ENCODE measurements at places on chromosomes 7 and 10.
A peak's percentile ranks its signal among the peaks of the same experiment; 100 is the strongest.

GRCh38 chr10:8726084-8726778 is 671.7 kb downstream of the GATA3 start:
- DNase-seq, result no peak

DNA sequence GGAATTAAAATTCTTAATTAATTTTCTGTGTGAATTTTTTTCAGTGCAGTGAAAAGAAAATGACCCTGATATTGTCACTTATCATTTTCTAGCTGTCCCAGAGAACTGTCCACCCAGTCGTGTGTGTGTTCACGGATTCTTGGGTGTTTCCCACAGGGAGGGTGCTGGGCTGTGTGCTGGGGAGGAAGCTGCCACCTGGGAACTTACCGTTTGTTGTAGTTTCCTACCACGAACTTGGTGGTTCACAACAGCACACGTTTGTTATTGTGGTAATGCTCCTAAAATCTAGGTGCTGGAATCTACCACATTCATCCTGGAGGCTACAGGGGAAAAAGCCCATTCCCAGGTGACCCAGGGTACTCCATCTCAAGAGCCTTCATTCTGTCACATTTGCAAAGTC is 276.1 kb downstream of the GLRX3 start:
- DNase-seq, result no peak

DNA sequence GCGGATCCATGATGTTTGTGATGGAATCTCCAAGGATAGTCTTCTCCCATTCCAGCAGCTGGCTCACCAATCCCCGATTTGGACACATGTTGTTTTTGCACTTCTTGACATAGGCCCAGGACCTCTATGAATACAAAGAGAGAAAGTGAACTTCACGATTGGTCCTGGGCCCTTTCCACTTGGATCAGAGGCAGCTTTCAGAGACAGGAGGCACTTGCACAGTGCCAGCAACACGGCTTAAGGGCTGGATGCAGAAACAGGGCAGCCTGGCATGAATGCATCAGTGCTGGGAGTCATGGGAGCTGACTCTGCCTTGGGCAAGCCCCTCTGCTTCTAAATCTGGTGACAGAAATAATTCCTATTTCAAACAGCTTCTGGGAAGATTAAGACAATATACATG is 2.1 kb upstream of the TMEM120A start:
- no peak for DNase-seq

GRCh38 chr10:86711513-86712316 is 43.4 kb downstream of the LDB3 start:
- DNase-seq, result no peak

DNA sequence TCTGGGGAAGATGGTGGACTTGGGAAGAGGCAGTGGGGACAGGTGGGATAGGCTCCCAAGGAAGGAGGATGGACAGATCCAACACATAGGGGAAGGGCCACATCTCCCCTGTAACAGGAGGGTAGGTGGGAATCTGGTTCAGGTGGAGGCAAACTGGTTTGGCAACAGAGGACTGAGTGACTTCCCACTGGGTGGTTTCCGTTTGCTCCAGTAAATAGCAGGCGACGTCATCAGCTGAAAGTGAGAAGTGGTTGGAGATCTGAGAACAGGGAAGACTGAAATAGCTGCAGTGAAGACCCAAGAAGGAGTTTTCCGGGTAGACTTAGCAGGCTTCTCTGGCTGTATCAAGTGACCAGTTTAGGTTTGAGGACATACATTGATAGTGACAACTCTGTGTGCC is 504.4 kb downstream of the GALNT17 start:
- DNase-seq, result no peak

DNA sequence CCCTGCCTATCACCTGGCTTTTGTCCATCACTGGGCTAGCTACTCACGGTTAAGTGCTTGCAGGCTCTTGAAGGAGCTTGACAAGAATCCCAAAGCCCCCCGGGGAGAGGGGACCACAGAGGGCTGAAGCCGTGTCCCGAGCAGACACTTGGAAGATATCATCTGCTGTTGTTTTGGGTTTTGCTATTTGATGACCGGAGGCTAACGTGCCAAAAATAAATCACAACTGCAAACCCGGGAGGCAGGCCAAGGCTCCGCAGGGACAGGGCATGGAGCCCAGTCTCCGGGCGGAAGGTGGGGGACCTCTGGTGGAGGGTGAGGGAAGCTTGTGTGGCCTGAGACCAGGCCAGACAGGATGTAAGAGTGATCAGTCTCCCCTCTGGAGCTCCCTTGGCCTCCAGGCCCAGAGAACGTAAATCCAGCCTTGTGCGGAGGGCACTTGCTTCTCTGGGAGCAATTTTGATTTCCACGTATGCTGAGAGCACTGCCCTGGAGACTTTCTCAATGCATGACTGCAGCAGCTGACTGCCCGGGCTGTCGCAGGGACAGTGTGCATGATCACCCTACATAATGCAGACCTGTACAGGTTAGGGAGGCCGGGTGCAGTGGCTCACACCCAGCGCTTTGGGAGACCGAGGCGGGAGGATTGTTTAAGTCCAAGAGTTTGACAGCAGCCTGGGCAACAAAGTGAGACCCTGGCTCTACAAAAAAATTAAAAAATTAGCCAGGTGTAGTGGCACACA is at the start of gene PHKG1:
TSS of gene PHKG1 (minus strand) at position 164 of the 743 bp plus-strand sequence. CDS start 4,011 bp downstream, outside the sequence.
- DNase-seq, result peak; percentile 22

Measured in NCI-H1105 (cell line).